ENCODE measurements at places on chromosomes 7 and 10.

GRCh38 chr7:44183386-44183785, 5.9 kb downstream of the GCK start:
- H3K4me3 ChIP-seq, result no peak overlapping the region
- no peak overlapping the region for H3K27ac ChIP-seq
- no peak for DNase-seq
- H3K4me1 ChIP-seq, result peaks cover 12% of the 10 kb centered on the region
- no peaks in the 10 kb centered on the region for H3K27me3 ChIP-seq

DNA sequence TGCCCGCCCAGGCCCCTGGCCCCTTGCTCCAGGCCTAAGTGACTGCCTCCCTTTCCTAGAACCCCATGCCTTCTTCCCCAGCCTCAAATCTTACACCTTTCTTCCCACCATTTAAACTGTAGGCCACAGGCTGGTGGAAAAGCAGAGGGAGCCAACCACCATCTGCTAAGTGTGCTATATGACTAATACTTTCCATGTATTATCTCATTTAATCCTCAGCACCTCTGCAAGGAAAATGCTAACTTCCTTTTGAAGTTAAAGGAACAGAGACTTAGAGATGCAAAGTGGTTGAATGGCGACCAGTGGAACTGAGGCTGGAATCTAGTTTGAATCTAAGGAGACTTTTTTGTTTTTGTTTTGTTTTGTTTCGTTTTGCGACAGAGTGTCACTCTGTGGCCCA, 17.8 kb upstream of the MTPAP start:
- H3K27ac ChIP-seq, result no peak overlapping the region
- no peaks in the 10 kb centered on the region for H3K4me1 ChIP-seq
- H3K4me3 ChIP-seq, result no peak overlapping the region
- H3K36me3 ChIP-seq, result no peaks in the 10 kb centered on the region
- DNase-seq, result peak; percentile 26
- H3K27me3 ChIP-seq, result peaks cover 10% of the 10 kb centered on the region

- H3K27me3 ChIP-seq, result no peaks in the 10 kb centered on the region
- H3K4me3 ChIP-seq, result no peak overlapping the region
- H3K4me1 ChIP-seq, result no peaks in the 10 kb centered on the region
- no peak overlapping the region for H3K27ac ChIP-seq
- H3K36me3 ChIP-seq, result no peaks in the 10 kb centered on the region
Observed at GRCh38 chr10:60986791-60987190, 42.8 kb upstream of the RHOBTB1 start.

DNA sequence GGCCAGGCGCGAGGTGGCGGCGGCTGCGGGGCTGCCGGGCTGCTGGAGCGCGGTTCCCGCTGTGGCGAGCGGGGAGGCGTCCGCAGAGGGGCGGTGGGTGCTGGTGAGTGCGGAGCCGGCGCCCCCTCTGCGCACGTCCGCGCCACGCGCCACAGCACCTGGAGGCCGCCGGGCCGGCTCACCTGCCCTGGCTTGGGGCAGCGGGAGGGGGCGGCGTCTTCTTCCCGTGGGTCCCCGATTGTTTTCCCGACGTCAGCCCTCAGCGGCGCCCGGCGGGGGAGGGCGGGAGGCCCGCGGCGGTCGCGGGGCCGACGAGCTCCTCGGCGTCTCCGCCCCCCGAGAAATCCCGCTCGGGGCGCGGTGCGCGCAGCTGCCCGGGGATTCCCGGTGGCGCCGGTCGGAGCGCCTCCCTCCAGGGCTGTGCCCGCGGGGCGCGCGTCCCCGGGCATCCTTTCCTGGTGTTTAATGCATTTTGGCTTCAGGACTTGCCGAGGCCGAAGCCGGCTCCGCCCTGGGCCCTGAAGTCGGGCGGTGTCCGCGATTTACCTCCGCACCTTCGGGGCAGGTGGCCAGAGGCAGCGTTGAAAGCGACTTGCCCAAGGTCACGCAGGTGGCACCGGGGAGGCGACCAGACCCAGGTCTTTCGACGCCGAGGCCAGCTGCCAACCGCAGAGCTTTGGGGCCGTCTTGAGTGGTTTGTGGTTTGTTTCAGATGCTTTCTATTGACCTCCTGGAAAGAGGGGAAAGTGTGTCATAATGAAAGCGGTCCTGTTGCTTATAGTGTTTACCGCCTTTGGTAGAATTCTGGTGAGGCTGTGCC, 561 bp downstream of the PLEKHA1 start:
- H3K4me3 ChIP-seq, result peak overlapping the region; percentile 88
- H3K27me3 ChIP-seq, result no peaks in the 10 kb centered on the region
- H3K4me1 ChIP-seq, result peaks cover 17% of the 10 kb centered on the region
- no peaks in the 10 kb centered on the region for H3K36me3 ChIP-seq
- peak overlapping the region; percentile 61 for H3K27ac ChIP-seq

DNA sequence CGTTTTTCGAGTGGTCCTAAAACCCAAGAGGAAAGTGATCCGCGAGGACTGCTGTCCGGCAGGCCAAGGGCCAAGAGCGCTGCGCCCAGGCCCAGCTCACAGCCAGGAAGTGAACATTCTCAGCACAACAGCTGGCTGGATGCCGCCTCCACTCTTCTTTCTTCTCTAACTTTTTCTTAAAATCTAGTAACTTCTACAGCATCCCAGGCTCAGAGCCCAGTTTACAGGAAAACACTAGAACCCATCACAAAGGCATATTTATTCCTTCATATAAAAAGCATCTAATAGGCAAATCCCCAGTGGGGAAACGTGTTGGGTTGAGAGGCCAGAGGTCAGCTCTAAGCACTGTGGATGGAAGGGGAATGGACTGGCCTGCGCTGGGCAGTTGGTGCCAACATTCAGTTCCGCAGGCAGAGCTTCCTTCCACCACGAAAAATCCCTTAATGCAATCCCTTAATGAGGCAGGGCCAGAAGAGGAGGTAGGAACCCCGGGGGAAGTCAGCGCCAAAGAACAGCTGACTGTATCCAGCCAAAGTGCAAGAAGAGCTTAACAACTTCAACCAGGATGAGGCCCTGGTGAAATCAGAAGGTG, 74.8 kb downstream of the ZRANB1 start:
- H3K27me3 ChIP-seq, result no peaks in the 10 kb centered on the region
- 0 out of 2 replicates have a peak, but pooled peaks cover 4% of the 10 kb centered on the region for H3K36me3 ChIP-seq
- no peak overlapping the region for H3K27ac ChIP-seq
- DNase-seq, result no peak

- H3K27me3 ChIP-seq, result no peaks in the 10 kb centered on the region
- DNase-seq, result peak; percentile 98
- peak overlapping the region; percentile 78 for H3K27ac ChIP-seq
Observed at GRCh38 chr10:103645141-103646054, 151.9 kb downstream of the NEURL1 start.

- H3K4me1 ChIP-seq, result peaks cover 33% of the 10 kb centered on the region
- DNase-seq, result peak; percentile 93
- H3K36me3 ChIP-seq, result no peaks in the 10 kb centered on the region
- peak overlapping the region; percentile 99 for H3K27ac ChIP-seq
- H3K27me3 ChIP-seq, result no peaks in the 10 kb centered on the region
Observed at GRCh38 chr10:61992671-61993668, 91.5 kb downstream of the ARID5B start.

DNA sequence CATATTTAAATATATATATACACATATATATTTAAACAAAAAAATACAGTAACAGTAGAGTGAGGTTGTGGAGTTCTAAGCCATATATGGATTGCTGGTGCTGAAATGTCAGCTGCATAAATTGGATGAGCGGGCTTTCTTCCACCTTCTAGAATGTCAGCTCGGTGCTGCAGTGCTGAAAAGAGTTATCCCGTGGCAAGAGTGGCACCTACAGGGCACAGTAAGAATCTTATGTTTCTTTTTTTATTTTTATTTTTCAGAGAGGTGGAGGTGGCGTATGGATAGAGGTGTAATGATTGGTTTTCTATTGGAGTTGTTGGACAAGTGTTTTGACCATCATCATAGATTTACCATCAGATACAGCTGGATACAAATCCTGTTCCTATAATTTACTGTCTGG, 86.2 kb upstream of the DYNC1I1 start:
- no peaks in the 10 kb centered on the region for H3K27me3 ChIP-seq
- H3K27ac ChIP-seq, result no peak overlapping the region
- no peaks in the 10 kb centered on the region for H3K4me1 ChIP-seq
- peak; percentile 81 for DNase-seq

- DNase-seq, result no peak
- peaks cover 4% of the 10 kb centered on the region for H3K27me3 ChIP-seq
- no peak overlapping the region for H3K27ac ChIP-seq
Observed at GRCh38 chr7:50197549-50197948, 104.5 kb upstream of the ZPBP start.

DNA sequence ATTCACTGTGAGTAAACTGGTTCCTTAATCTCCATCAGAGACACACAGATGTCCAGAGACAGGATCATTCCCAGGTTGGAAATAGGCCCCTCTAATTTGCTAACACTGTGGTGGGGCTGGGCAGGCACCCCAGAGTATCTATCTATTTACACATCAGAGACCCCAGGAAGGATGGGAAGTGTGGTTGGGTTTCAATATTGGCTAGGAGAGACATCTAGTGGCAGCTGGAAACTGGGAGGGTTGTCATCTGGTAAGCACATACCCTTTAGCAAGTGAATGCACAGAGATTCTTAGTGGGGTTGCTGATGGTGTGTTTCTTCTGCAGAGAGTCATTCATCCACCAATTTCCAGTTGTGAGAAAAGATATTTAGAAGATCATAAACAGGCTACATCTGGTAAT, 36.0 kb upstream of the NRG3 start:
- H3K4me1 ChIP-seq, result no peaks in the 10 kb centered on the region
- H3K36me3 ChIP-seq, result no peaks in the 10 kb centered on the region
- no peak overlapping the region for H3K27ac ChIP-seq
- no peak for DNase-seq
- no peak overlapping the region for H3K4me3 ChIP-seq

DNA sequence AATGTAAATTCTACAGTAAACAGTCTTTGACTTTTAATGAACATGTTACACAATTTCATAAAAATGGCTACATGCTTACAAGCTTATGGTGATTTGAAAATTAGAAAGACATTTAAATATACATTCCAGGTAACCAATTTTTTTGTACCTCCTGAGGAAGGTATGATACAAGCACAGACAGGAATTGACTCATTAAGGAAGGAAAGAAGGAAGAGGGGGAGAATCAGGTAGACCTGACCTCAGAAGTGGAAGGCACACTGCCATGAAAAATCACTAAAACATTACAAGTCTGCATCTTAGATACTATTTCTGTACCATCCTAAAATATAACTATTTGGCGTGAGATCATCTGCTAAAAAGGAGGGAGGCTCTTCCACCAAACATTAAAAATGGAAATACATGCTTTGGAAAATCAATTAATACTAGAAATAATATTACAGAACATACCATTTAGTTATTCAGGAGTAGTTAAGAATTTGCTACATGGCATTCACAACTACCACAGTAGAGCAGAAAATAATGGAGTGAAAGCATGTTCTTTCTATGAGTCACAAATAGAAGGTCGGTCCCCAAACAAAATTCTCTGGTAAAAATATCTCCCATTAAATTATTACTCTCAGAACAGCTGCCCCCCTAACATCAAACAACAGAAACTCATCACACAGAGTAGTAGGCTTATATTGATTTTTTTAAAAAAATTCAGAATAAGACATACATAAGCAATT, 15.2 kb downstream of the RAB11FIP2 start:
- DNase-seq, result peak; percentile 19
- no peak overlapping the region for H3K27ac ChIP-seq
- H3K4me1 ChIP-seq, result peaks cover 8% of the 10 kb centered on the region
- H3K4me3 ChIP-seq, result no peak overlapping the region
- H3K36me3 ChIP-seq, result 0 out of 2 replicates have a peak, but pooled peaks cover 8% of the 10 kb centered on the region

- no peak overlapping the region for H3K27ac ChIP-seq
- H3K4me1 ChIP-seq, result no peaks in the 10 kb centered on the region
- H3K27me3 ChIP-seq, result no peaks in the 10 kb centered on the region
- no peak overlapping the region for H3K4me3 ChIP-seq
- H3K36me3 ChIP-seq, result no peaks in the 10 kb centered on the region
Observed at GRCh38 chr7:68800316-68800715, 798.0 kb upstream of the AUTS2 start.

DNA sequence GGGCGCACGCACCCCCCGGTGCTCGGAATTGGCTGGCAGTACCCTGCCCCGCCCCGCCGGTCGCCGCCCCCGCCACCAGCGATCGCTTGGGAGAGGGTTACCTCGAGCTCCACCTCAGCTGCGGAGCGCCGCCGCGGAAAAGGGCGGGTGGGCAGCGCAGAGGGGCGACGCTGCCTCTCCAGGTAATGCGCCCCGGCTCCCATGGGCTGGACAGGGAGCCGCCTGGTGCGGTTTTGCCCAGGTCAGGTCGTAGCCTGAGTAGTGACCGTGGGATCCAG, 1.3 kb downstream of the PFKFB3 start:
- peaks cover 17% of the 10 kb centered on the region for H3K4me1 ChIP-seq
- peak overlapping the region; percentile 99 for H3K4me3 ChIP-seq
- H3K36me3 ChIP-seq, result no peaks in the 10 kb centered on the region

- no peaks in the 10 kb centered on the region for H3K4me1 ChIP-seq
- H3K27me3 ChIP-seq, result no peaks in the 10 kb centered on the region
- H3K27ac ChIP-seq, result no peak overlapping the region
- no peaks in the 10 kb centered on the region for H3K36me3 ChIP-seq
Observed at GRCh38 chr7:11252705-11253272, 279.1 kb downstream of the PHF14 start.

GRCh38 chr7:30238721-30239441, 45.5 kb upstream of the ZNRF2 start:
- H3K27ac ChIP-seq, result no peak overlapping the region
- no peaks in the 10 kb centered on the region for H3K36me3 ChIP-seq
- peak; percentile 66 for DNase-seq
- no peak overlapping the region for H3K4me3 ChIP-seq

DNA sequence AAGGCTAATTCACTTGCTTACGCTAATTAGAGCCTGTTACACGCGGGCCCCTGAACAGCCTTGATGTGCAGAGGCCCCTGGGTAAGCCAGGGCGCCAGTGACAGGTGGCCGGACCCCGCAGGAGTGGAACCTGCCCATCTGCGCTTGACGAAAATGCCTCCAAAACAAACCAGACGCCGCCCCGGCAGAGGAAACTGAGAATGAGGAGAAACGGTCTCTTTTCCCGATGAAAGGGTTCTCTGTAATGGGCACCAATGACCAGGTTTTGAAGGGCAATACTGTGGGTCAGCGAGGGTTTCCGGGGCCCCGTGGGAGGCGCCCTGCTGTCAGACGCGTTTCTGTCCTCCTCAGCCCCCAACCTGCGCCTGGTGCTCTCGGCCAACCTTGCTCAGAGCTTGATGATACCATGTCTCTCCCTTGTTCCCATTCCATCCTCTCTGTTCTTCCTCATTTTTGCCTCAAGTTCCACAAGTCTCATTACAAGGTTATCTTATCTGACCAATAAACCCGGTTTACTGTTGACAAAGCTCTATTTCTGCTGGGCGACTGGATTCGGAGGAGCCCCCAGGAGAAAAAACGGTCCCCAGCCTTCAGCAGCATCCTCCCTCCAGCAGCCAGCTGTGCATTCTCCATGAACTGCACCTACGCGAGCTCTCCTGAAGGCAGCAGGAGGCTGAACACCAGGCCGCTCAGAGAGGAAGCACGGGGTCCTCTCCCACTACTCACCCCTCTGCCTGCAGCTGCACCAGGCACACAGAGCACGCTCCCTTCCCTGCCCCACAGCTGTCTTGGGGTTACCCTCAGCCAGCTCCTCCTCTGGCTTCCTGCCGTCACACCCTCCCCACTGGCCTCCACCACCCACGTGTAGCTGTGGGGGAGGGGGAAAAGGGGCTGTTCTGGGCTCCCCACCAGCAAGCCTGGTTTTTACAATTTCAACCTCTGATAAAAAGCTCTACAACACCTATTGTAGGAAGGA, 202.0 kb downstream of the MAD1L1 start:
- H3K36me3 ChIP-seq, result peaks cover 3% of the 10 kb centered on the region
- no peaks in the 10 kb centered on the region for H3K27me3 ChIP-seq
- no peak overlapping the region for H3K4me3 ChIP-seq
- DNase-seq, result no peak
- H3K4me1 ChIP-seq, result no peaks in the 10 kb centered on the region
- no peak overlapping the region for H3K27ac ChIP-seq

- H3K4me3 ChIP-seq, result no peak overlapping the region
- H3K27me3 ChIP-seq, result no peaks in the 10 kb centered on the region
- H3K36me3 ChIP-seq, result no peaks in the 10 kb centered on the region
Observed at GRCh38 chr7:20541608-20542349, 73.7 kb upstream of the ABCB5 start.

All from GM23248 (cell line).